ENCODE measurements at places on chromosomes 5 and 9. TPM values are rescaled to one million over a fixed set of nuclear protein-coding genes. Genes with fewer than 3 reads are reported as not detected.
A peak's percentile ranks its signal among the peaks of the same experiment; 100 is the strongest.

DNA sequence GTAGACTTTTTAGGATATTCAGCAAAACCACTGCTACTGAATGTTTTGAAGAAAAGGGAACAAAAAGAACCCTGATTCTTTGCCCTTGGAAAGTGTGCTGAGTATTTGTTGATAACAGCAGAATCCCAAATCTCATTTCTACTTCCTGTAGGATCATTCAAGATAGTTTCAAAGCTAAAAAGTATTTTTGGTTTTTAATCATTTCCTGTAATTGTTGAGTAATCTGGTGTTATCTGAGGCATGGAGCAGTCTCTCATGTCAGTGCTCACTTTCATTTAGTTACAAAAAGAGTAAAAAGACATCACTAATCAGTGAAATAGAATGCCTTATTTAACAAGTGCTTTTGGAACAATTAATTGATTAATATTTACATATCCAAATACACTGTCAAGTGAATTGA lies 56.1 kb downstream of the ITGA2 start:
- DNase-seq, result peak; percentile 44

SLC36A2 gene
- total RNA-seq, result not detected

GRCh38 chr9:133403766-133404453 lies 13.9 kb downstream of the REXO4 start:
- DNase-seq, result no peak

DNA sequence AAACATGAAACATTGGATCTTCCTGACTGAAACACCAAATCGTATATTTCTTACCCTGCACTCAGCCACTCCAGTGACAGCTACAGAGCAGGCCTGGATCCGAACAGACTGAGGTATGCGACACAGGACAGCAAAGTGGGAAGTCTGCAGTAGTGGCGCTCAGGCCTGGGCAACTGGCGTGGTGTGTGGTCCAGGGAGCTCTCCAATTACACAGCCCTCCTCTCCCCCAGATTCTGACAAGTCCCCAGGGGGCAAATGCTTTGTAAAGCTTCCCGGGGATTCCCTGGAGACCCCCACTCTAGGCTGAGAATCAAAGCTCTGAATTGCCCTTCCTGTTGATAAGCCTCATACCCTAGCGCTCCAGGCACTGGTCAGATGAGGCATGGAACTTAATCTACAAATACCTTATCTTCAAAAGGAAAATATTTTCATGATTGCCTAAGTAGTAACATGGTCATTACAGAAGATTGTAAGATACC lies 104.8 kb upstream of the ERCC6L2 start:
- DNase-seq, result no peak

GRCh38 chr9:27791311-27791710 lies 218.0 kb upstream of the C9orf72 start:
- DNase-seq, result no peak

DNA sequence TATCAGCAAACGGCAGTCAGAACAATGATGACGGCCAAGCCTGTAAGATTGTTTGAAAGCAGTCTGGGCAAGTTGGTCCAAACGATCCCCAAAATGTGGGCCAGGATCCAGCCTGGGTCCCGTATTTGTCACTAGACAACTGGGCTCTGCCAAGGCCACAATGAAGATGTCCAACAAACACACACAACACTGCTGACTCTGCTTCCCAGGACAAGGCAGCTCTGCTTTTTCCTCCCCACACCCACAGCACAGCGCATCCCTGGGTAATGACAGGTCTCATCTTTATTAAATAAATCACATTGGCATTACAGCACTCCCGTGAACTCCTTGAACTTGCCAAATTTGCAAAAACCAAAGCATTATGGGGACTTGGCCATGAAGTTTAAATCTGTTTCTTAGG lies 424.1 kb upstream of the ACTBL2 start:
- DNase-seq, result no peak

DNA sequence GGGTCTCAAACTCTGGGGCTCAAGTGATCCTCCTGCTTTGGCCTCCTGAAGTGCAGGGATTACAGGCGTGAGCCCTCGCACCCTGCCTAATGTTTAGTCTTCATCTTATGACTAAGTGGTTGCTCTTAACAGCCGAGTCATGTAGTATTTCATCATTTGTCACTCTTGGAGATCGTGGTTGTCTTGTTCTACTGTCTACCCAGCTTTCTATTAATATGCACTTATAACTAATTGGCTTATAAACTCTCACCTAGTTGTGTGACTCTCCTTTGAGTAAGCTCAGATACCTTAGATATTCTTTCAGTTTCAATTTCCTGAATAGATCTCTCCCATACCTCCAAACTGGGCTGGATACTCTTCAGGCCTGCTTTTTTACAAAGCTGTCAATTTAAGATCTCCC lies 19.9 kb downstream of the SLC44A1 start:
- no peak for DNase-seq

DNA sequence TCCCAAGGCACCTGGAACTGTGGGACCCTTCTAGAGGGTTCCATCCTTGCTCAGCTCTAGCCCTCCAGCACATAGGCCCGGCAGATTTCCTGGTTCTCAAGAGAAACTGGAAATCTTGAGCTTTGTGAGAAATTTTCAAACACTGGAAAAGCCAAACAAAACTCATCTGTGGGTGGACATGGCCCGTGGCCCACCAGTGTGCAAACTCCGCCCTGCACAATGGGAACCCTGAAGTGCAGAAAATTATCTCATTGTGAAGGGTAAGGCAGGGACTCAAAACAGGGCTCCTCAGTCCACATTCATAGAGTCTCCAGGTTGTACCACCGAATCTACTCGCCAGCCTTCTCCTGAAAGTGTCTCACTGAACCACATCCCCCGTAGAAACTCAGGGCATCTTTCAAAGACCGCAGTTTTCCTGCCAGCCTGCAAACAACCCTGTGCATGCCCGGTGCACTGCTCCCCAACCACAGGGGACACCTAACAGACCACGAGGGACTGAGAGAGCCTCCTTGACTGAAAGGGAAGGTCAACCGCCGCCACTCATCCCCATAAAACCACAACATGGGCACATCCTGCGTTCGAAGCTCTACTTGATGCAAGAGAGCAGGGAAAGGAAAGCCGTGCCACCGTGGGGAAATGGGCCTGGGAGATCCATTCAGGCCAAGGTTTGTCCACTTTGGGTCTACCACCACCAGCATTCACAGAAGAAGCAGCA lies 18.1 kb downstream of the ADAMTS2 start:
- DNase-seq, result no peak

SAP30L gene
- total RNA-seq, result 16.8 TPM

TXNDC8 gene
- total RNA-seq, result not detected

- DNase-seq, result no peak
Measured at GRCh38 chr9:121026768-121027167, 23.3 kb downstream of the C5 start.

DNA sequence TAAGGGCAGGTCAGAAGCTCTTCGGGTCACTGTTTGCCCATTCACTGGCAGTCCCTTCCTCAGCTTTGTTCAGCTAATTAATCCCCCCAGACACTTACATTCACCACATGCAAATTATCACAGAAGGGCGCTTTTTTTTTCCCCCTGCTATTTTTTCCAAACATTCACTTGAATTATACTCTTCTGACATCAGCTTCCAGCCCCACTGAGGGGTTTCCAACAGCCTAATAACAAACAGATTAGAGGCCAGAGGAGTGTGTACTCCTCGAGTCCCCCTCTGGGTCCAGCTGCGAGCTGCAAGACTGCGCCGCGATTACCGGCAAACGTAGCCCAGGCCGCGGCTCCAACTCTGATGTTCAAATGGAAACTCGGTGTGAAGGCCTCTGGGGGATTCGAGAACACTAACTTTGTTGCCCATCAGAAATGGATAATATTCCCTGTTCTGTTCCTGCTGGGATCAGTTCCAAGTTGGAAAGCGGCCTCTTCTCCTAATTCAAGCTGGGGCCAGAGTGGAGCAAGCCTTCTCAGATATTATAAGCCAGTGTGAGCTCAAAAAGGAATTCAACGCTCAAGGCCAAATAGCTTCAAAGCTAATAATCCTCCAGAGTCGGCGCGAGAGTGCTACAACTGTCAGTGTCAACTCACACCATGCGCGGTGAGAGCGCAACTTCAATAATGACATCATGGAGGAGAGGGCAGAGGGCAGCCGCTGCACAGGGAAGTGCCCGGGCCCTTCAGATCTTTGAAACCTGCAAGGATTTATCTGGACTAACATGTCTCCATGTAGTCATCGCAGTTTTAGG lies 560.8 kb downstream of the BNC2 start:
- no peak for DNase-seq

DAB2IP gene
- 15.3 TPM for total RNA-seq

FIBCD1 gene
- total RNA-seq, result under 0.01 TPM

- DNase-seq, result no peak
Measured at GRCh38 chr5:153983885-153984284, 54.8 kb downstream of the FAM114A2 start.

- DNase-seq, result no peak
Measured at GRCh38 chr5:149452665-149453617, 73.8 kb upstream of the IL17B start.

MARCHF3 gene
- 99.6 TPM for total RNA-seq

DNA sequence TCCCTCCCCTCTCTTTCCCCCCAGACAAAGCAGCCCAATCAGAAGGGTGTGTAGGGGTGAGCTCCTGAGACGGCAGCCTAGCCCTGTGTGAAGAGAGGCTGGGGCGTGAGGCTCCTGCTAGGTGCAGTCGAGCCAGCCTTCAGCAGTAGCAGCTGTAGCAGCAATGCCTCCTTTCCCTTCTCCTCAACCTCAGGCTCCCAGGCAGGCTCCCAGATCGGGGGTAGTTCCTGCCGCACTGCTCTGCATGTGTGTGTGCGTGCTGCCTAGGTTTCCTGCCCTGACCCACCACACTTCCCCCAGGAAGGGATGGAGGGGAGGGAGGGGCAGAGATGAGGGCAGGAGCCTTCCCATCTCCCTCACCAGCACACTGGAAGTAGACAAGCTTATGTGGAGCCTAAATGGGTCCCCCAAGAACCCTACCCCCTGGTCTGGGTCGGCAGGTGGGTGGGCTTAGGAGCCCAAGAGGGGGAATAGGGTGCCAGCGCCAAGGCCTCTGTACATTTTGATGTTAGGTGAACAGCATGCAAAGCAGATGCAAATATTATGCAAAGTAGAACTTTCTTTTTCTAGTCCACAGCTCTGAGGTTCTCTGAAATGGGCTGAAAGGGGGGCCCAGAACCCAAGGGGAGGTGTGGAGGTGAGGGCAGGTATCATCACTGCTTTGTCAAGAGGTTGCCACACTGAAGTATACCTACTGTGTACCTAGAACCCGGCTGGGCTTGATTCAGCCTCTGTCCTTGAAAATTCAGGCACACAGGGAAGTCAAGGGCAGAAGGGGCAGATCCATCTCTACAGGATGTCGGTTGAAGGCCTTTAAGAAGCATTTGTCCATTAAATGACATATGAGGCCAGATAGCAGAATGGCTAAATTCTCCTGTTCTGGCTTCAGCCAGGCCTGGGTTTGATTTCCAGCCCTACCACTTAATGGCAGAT lies 57.8 kb downstream of the CXXC5 start:
- DNase-seq, result no peak

- no peak for DNase-seq
Measured at GRCh38 chr5:178460598-178460997, 129.6 kb downstream of the COL23A1 start.

DNA sequence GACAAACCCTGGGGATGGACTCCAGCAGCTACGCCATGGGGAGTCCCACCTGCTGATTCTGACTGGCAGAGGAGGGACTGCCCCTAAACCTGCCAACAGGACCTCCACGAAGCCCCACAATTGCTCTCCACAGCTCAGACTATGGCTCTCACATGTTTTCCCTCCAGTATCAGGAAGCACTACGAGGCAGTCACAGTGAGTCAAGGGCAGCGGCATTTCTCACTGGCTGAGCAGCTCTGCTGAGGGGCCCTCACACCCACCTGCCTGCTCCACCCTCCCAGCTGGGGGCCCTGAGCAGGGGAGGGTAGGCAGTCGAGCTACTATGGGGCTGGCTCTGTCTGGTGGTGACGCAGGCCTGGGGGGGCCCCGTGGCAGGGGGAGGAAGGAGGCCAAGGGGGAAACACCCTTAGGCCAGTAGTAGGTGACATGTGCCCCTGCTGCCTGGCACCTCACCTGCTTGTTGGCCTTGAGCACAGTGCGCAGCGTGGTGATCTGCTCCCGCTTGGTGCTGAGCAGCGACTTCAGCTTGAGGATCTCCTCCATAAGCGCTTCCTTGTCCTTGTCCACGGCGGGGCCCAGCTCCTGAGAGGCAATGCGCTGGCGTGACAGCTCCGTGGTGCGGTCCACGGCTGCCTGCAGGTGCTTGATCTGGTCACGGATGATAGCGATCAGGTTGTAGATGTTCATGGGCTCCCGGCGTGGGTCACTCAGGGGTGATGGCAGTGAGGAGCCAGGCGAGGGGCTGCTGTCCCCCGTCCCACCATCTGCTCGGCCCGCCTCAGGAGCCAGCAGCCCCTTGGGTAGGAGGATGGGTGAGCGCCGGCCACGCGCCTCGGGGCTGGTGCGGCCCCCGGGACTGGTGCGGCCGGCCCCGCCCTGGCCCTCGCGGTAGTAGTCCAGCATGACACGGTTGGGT lies 46.3 kb downstream of the BICD2 start:
- DNase-seq, result no peak

UQCRQ gene
- total RNA-seq, result 98.7 TPM

DNA sequence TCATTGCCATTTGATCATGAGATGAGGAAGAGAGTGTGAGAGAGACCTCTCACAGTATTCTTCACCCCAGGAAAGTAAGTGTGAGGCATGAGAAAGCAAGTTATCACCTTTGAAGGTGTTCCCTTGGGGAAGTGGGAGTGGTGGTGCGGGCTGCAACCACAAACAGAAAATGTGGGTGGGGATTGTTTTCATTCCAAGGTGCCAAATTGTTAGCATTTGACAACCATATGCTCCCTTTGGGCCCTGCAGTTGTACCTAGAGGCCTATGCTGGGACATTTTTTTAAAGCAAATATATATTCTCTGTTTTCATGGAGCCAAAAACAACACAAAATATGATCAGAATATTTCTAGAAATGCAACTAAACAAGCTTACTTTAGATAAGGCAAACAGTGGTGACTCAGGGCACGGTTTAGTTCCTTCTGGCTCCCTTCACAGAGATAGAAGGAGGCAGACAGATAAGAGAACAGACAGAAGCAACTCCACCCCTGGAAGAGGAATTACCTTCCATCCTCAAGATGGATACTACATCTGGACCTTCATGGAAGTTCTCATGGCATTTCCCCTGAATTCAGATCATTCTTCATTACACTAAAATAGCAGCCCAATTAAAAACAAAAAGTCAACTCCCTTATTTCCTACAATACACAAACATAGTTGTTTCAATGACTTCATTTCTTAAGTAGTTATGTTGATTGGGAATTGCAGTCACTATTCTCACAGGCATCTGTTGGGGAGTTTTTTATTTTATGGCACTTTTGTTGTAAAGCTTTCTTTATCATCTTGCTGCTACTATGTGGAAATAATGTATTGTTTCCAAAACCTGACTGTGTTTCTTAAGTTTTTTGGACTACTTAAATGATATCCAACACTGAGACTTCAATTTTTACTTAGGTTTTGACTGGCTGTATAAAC lies 416.6 kb downstream of the PLK2 start:
- DNase-seq, result no peak

GRCh38 chr5:111737716-111738115 lies 19.3 kb downstream of the NREP start:
- no peak for DNase-seq

GRCh38 chr9:127213859-127214258 lies 50.7 kb upstream of the GARNL3 start:
- DNase-seq, result no peak

Measured in dermis microvascular lymphatic vessel endothelial cell (primary cell).